Hindlimb muscle (tissue), 1 donor: ENCODE measurements at places on chromosomes 1 and 21.

GRCh38 chr1:195761104-195761503, 847.1 kb downstream of the KCNT2 start:
- DNase-seq: no peak

DNA sequence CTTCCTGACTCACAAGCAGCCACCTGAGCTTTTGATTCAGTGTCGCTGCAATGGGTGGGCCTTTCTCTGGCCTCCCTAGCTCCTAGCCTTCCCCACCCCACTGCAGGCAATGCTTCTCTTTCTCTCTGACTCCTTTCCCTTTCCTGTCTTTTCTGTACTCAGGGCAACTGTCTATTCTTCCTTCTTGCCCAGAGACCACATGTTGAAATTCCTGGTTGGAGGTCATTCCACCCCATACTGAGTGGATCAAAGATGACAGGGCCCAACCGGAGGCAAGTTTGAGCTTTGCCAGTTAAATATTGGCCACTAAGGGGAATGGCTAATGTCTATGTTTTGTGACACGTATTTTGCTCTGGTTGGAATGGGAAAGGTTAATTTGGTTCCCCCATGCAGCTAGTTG, 65.2 kb upstream of the ARID1A start:
- DNase-seq: no peak

DNA sequence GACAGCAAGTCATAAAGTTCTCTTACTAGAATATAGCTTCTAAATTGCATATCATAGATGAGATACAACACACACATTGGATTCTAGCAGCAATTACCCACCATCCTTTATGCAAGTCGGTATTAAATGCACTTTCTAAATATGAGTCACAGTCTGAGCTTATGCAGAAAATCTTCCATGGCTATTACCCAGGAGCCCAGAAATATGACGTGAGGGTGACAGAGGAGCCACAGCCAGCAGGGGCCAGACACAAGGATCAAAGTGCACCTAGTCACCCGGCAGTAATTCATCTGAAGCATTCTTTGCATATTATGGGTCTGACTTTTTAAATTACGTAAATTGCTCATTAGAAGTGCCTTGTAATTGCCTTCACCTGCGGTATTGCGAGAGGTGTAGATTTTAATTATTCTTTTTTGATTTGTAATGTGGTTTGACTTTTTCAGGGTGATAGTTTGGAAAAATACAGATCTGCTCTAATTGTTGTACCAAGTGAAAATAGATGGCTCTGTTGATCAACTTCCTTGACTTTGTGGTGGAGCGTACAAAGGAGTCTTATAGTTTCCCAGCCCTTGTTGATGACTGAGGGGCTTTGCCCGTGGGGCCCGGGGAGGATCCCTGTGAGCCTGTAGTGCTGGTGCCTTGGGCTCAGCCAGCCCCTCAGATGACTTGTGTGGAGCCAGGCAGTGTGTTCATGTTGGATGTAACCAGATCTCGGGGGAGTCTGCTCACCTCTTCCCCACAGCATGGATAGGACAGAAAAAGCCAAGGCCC, 470.0 kb upstream of the VAMP3 start:
- no peak for DNase-seq

- DNase-seq: no peak
Measured at GRCh38 chr1:55582084-55582483, 366.9 kb upstream of the USP24 start.

DNA sequence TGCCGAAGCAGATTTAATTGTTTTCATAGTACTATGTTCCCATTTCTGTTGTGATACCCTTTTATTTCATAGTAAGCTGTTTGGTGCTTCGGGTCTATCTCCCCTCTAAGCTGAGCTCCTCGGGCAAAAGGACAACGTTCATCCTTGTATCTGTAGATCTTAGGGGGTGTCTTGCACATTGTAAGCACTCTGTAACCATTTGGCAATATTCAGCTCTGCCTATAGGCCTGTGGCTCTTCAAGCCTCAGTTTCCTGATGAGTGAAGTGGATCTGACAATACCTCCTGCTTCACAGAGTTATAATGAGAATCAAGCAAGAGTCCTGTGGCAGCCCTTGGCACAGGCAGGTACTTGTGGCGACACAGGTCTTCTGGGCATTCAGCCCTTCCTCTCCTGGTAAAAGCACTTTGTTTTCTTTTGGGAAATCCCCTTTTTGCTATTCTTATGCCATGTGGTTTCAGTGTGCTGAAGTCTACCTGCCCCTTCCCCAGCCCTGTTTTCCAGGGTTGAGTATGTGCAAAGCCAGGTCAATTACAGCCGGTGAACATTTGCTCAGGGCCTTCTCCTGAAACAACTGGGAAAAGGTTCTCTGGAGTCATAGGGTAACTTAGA, 8.5 kb upstream of the EXO1 start:
- no peak for DNase-seq

- DNase-seq: no peak
Measured at GRCh38 chr1:29687601-29688244, 451.4 kb downstream of the PTPRU start.

GRCh38 chr1:240492832-240493440, 119.0 kb downstream of the GREM2 start:
- no peak for DNase-seq

GRCh38 chr1:27616441-27616840, 12.5 kb upstream of the AHDC1 start:
- DNase-seq: no peak
